ENCODE measurements at places on chromosomes 2 and 18.
A peak's percentile ranks its signal among the peaks of the same experiment; 100 is the strongest.

- no peak for DNase-seq
Measured at GRCh38 chr2:99593692-99594427, 104.0 kb upstream of the REV1 start.

DNA sequence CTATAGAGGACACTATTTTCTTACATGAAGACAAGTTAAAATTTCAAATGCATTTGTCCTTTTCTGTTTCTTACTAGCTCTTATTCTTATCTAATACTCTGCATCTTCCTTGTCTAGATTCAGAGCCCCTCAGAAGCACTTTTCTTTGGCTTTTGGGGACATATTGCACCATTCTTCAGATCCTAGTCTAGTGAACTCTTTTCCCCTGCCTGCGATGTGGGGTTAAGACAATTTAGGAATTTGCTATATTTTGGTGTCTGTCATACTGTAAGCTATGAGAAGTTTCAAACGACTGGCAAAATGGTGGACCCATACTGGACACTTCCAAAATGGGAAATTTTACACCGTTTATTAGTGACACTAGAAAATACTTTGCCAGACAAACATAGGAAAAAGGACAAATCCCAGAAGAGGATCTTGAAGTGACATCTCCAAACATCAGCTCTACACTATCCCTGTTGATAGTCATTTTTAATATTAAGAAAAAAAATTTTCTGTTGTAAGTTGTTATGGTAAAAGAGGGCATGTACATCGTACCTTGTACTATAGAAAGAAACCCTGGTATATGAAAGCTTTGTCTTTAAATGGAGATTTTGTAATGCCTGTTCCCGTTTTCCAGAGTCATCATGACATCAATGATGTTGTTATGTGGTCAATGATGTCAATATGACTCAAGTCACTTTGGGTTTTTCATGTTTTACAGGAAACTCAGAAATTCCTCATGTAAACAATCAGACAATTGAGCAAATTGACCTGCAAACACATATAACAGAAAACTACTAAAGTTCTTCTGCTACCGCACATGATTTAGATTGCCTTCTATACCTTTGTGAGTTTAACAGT, 4.4 kb upstream of the KYNU start:
- DNase-seq, result no peak

GRCh38 chr2:190553254-190553653, 18.7 kb upstream of the NEMP2 start:
- no peak for DNase-seq

GRCh38 chr18:45549290-45549689, 66.0 kb upstream of the SLC14A2 start:
- DNase-seq, result no peak

DNA sequence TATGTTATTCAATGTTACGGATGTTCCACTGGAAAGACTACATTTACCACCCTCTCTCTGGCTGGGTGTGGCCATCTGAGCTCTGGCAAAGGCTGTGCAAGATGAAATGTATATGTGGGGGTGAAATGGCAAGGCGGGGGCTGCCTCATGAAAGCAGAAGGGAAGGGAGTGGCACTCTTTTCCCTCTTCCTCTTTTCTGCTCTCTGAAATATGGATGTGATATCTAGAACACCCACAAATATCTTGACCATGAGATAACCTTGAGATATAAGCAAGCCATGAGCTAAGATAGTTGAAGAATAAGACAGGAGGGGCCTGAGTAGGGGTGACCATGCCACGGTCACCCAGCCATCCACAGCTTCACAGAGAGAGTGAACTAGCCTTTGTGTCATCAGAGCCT, 367.8 kb upstream of the ID2 start:
- no peak for DNase-seq

DNA sequence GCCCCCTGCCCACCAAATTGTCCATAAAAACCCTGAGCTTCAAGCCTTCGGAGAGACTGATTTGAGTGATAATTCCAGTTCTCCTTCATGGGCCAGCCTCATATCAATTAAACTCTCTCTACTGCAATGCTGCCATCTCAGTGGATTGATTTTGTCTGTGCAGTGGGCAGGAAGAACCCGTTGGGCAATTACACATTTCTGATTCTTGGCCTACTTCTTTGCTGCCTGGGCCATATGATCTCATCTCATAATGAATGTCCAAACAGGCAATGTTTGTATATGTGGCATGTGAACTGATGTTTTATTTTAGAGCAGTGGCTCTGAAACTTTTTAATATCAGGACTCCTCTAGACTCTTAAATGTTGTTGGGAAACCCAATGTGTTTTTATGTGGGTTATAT, 101.2 kb upstream of the SLC38A11 start:
- no peak for DNase-seq

- no peak for DNase-seq
Measured at GRCh38 chr2:162330881-162331280, 12.4 kb upstream of the IFIH1 start.

DNA sequence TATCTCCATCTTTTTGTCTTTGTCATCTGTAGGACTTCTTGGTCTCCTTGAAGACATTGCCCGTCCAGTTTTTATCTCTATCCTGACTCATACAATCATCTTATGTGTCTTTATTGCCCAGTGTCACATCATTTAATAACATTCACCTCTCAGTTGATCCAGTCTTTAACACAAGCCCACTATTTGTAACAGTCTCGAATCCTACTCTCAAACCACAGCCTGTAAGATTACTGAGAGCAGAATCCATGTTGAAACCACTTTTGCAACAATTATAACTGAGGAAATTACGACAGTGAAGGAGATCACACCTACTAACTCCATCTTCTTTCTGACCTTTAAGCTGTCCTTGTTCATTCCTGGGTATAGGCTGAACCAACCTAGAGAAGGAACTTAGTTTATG, 1206.0 kb upstream of the ZEB2 start:
- no peak for DNase-seq

- DNase-seq, result no peak
Measured at GRCh38 chr18:63368611-63369010, 1.6 kb upstream of the KDSR start.

GRCh38 chr2:105344704-105345345, 7.5 kb downstream of the C2orf49 start:
- no peak for DNase-seq

DNA sequence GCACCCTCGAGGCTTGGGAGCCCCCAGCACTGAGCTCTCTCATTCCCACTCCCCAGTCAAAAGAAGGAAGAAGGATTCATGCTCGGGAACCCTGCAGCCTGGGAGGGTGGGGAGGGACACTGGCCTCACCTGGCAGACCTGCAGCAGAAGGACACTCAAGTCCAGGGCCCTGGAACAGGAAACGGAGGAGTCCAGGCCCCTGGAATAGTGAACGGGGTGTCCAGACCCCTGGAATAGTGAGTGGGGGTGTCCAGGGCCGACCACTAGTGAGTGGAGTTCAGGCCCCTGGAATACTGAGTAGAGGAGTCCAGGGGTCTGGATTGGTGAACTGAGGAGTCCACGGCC, 292.5 kb downstream of the NDUFA10 start:
- no peak for DNase-seq

DNA sequence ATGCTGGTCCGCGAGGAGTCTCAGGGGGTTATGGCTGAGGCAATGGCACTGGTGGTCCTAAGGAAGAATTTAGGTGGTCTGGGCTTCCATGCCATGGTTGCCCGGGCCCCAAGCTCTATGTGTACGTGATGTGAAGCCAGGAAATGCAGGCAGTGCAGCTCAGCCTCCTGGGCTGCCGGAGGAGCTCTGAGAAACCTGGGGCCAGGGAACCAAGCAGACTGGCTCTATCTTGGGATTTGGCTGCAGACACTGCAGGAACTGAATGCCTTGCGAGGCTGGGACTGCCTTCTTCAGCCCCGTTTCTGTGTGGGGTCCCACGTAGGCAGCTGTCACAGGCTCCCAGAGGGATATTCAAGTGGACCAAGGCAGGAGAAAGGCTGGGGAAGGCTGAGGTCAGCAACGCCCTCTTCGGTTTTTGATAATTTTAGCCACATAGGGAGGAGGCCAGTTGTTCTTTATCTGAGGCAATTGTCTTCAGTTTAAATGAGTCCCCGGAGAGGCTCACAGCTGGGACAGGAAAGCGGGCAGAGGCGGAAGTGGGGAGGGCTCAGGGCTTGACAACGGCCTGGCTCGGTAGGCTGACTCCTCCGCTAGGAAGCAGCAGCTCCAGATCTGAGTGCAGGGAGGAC, 77.7 kb downstream of the RHOB start:
- DNase-seq, result no peak

GRCh38 chr2:181812106-181812743, 79.3 kb upstream of the ITPRID2 start:
- no peak for DNase-seq

DNA sequence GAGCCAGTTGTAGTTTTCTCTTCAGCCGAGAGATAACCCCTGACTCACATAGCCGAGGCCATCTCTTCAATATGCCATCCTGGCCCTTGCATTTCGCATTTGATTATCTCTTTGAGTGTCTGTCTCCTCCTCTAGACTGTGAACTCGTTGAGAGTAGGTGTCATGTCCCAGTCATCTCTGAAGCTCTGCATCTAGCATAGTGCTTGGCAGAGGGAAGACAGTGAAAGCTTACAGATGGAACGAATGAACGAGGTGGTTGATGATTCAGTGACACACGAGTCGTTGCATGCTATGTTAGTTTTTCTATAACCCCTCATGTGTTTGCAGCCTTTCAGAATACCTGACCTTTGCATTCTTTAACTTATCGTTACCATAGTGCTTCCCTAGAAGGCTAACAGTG, 59.9 kb upstream of the CYRIA start:
- DNase-seq, result no peak

GRCh38 chr2:227870710-227871374, 589 bp upstream of the DAW1 start:
- no peak for DNase-seq

DNA sequence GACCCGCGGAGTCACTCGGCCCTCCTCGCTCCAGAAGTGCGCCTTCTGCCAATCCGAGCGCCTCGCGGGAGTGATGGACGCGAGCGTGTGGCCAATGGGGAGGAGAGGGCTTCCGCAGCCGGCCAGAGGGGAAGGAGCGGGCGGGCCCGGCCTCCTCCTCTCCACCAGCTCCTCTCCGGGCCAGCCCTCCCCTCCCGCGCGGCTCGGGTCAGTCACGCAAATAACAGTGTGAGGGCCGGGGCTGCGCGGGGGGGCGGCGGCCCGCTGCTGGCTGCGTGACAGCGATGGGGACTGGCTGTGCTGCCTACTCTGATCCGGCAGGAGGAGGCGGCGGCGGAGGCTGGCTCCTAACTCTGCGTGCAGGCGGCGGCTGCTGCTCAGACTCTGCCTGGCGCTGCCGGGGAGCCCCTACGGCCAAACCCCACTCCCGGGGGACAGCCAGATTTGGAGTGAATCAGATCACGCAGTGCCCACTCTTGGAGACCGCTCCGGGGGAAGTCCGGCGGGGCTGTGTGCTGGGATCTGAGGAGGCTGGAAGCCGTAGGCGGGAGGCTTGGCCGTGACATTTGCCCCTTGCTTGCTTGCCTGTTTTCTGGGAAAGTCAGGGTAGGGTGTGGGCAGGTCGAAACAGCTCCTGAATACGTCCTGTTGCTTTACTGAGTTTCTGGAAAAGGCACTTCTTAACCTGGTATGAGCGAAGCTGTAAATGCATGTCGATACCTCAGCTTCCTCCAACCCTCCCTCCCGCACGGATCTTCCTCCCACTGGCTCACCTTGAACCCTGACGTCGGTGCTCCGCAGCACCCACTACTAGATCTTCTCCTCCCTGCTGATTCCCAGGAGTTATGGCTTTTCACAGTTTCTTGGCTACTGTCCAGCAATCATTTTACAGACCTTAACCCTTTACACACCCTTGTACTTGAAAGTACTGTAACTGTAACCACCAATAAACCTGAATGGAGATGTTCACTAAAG, 97.9 kb upstream of the SERTAD2 start:
- DNase-seq, result peak; percentile 60

DNA sequence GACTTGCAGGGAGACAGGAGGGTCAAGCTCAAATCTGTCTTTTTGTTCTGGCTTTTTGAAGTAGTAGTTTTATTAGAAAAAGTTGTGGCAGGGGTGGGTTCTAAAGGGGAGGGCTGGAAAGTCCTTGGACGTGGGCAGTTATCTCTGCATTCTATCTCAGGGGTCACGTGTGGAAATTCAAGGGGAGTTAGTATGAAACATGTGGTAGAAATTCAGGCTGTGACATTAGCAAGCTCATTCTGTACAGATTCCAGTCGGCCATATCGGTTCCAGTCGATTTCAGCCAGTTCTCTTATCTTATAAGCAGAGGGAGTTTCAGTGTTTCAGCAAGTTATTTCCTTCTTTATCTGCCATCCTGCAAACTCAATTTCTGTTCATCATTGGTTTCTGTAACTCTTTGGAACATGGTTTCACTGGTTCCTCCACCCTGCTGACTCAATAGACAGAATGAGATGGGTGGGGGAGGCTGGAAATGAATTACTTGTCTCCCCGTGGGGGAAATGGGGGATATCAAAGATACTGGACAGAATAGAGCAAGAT, 53.0 kb downstream of the RAB27B start:
- no peak for DNase-seq

- no peak for DNase-seq
Measured at GRCh38 chr2:162029287-162029901, 44.6 kb downstream of the DPP4 start.

DNA sequence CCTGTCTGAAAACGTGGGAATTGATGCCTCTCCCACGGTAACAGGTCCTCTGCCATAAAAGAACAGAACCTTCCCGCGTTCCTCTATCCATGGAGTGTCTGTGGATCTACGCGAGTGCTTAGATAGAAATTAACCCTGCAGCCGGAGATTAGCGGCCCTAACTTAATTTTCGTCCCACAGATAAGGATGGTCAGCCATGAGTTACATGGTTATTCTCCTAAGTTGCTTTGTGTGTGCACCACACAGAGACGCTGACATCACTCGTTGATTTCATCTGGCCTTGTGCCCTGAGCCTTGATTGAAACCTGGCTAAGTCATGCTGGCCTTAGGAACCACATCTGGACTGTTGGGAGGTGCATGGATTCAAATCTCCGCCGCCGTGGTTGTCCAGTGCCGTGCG, 132.1 kb downstream of the GBX2 start:
- DNase-seq, result no peak

DNA sequence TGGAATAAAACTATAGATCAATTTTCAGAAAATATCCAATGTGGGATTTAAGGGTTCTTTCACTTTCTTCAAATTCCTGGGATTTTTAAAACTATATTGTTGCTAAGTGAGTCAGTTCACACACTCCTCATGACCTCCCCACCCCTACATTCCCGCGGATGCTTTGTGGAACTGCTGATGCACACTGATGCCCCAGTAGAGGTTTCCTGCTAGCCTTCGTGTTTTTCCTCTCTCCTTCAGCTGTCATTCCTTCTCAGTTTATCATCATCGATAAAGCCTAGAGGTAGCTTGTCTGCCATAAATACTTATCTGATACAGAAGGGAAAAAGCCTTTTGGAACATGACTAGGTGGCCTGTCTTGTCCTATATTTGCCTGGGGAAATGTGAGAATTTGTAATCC, 67.4 kb upstream of the GALNT5 start:
- DNase-seq, result no peak

- DNase-seq, result no peak
Measured at GRCh38 chr2:48707466-48707865, 48.1 kb downstream of the LHCGR start.

- no peak for DNase-seq
Measured at GRCh38 chr2:148613231-148614013, 31.1 kb upstream of the EPC2 start.

GRCh38 chr18:62186499-62186773, 420 bp downstream of the PIGN start:
- peak; percentile 70 for DNase-seq
